ENCODE measurements at places on chromosomes 11 and 22.

DNA sequence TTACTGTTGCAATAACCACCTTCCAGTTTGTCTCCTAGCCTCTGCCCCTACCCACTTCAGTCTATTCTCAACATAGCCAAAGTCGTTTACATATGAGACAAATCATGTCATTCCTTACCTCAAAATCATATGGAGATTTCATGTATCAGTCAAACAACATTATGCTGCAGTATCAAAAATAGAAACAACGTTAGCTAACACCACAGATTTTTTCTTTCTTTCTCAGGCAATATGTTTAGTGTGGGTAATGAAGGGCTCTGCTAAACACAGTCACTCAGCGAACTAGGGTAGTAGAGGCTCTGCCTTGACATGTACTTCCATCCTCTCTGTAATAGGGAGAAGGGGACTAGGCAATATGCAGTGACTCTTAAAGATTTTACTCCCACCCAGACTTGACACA is 141.3 kb upstream of the DDI1 start:
- DNase-seq = no peak

GRCh38 chr22:32957200-32957803 is 100.9 kb downstream of the SYN3 start:
- no peak for DNase-seq

DNA sequence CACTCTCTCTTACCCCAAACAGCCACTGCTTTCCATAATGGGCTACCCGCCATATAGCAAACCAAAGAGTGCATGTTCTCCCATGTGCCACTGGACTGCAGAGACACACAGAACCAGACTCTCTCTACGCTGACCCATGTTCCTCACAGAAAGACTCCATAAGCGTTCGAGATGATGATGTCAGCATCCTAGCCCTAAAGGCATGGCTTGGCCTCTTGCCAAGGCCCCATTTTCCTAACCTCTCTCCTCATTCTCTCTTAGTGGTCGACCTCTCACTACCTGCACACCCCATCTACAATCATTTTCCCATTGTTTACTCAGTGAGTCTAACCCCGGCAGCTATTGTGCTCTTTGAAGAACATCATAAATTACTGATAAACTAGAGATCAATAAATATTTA is 4.9 kb downstream of the NDUFC2 start:
- DNase-seq = no peak

- no peak for DNase-seq
Observed at GRCh38 chr11:134745456-134745855, 333.4 kb upstream of the B3GAT1 start.

GRCh38 chr22:19980766-19981165 is 35.9 kb downstream of the ARVCF start:
- DNase-seq = no peak

DNA sequence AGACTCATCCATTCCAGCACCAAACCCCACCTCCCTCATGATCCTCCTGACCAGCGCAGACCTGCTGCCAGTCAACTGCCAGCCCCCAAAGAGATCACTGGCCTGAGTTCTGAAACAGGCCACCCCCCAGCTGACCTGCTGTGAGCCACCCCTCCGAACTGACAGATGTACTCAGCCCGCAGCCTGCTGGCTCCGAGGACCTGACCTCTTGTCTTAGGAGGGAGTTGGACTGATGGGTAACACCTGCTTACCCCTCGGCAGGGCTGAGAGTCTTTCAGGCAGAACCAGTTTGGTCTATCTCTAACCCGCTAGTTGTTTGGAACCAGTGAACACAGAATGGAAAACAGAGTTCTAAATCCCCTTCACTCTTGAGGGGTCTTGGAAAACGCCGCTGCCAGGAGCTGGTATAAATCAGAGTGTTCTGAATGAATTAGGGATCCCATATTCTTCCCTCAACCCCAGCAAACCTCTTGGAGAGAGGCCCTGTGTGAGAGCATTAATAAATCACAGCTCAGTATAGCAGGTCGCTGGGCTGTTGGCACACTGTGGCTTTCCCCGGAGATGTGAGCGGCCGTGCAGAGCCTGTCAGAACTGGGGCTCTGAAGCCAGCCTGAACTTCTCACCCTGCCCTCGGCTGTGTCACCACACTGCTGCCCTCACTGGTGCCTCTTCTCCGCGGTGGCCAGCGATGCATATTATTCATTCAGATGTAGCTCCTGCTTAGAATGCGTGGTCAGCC is 165.1 kb upstream of the NCAM1 start:
- DNase-seq = no peak

DNA sequence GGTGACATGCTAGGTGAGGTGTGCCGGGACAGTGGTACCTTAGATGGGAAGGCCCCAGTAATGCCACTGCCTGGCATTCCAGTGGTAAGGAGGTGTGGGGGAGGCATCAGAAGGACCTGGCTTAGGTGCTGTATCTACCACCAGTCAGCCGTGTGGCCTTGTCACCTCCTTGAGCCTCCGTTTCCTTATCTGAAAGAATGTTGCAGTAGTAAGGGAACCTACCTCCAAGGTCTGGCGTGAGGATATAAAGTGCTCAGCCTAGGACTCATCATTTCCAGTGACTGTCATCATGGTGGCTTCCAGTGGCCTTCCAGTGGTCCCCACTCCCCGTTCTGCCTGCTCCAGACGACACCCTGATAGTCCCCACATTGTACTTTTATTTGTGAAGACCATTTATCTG is 6.8 kb upstream of the DUSP18 start:
- no peak for DNase-seq

DNA sequence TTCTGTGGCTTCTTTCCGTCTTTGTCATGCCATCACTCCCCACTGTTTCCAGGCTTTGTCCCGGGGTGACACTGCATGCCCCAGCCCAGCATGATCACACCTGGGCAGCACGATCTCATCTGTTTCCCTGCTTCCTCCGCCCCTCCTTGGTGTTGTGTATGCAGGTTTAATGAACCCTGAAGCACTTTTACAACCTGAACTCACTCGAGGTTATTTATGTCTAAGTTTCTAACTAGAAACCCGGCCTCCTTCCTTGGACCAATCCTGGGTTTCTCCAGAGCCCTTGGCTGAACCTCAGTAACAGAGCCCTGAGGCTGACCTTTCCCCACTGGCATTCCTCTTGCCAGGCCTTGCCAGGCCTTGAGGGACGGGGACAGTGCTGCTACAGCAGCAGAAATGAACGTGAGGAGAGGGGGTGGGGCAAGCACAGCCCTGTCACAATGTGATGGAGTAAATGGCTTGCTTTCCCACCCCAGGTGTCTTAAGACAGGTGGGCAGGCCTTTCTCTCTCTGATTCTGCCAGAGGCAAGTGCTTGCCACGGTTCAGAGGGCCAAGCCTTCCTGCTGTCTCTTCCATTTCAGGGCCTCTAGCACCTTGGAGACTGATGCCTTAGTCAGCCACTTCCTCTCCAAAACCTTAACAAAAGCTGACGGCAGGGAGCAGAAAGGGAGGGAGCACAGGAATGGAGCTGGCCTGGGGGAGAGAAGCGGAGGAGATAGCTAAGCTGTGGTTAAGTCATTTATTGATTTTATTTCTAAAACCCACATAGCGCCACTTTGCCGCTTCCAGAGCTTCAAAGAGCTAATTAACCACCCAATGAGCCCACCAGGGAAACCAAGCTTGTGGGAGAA is 3.1 kb upstream of the PYGM start:
- peak; percentile 85 for DNase-seq

DNA sequence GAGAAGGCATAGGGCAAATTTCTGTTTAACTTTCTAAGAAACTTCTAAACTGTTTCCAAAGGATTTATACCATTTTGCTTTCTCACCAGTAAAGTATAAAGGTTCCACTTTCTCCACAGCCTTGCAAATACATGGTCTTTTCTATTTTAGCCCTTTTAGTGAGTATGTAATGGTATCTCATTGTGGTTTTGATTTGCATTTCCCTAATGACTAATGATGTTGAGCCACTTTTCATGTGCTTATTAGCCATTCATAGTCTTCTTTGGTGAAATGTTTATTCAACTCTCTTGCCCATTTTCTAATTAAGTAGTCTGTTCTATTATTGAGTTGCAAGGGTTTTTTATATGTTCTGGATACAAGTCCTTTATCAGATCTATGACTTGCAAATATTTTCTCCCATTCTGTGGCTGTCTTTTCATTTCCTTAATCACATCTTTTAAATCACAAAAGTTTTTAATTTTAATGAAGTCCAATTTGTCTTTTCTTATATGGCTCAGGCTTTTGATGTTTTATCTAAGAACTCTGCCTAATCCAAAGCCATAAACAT is 83.8 kb upstream of the KCNQ1OT1 start:
- no peak for DNase-seq

- DNase-seq = no peak
Observed at GRCh38 chr22:42300259-42301076, 30.0 kb upstream of the TCF20 start.

DNA sequence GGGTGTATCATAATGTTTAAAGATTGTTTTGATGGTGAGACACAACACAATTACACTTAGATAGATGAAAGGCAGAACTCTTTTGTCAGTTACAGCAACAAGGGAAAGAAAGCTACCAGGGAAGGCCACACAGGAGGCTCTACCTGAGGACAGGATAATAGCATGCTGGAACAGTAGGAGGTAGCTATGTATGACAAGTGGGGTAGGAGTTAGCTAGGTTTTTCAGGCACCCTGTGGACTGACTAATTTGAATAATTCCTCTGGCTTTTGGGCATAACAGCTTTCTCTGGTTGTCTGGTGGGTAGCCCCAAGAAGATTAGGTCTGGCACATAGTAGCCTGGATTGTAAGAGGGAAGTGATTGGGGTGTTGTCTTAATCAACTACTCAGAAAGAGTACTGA is 475.4 kb upstream of the CHORDC1 start:
- DNase-seq = no peak

GRCh38 chr11:45538363-45538762 is 127.1 kb downstream of the CHST1 start:
- DNase-seq = no peak

- no peak for DNase-seq
Observed at GRCh38 chr11:87358461-87358860, 320.7 kb downstream of the TMEM135 start.

GRCh38 chr22:50176850-50177536 is 6.5 kb downstream of the PANX2 start:
- no peak for DNase-seq

All from choroid plexus epithelial cell (primary cell).